ENCODE measurements at places on chromosomes 2 and 18.

- DNase-seq: no peak
Observed at GRCh38 chr2:146429366-146429765, 1415.5 kb upstream of the ACVR2A start.

- DNase-seq: no peak
Observed at GRCh38 chr18:12929477-12930083, 18.2 kb upstream of the SEH1L start.

- DNase-seq: no peak
Observed at GRCh38 chr2:235005023-235005422, 53.2 kb downstream of the SH3BP4 start.

DNA sequence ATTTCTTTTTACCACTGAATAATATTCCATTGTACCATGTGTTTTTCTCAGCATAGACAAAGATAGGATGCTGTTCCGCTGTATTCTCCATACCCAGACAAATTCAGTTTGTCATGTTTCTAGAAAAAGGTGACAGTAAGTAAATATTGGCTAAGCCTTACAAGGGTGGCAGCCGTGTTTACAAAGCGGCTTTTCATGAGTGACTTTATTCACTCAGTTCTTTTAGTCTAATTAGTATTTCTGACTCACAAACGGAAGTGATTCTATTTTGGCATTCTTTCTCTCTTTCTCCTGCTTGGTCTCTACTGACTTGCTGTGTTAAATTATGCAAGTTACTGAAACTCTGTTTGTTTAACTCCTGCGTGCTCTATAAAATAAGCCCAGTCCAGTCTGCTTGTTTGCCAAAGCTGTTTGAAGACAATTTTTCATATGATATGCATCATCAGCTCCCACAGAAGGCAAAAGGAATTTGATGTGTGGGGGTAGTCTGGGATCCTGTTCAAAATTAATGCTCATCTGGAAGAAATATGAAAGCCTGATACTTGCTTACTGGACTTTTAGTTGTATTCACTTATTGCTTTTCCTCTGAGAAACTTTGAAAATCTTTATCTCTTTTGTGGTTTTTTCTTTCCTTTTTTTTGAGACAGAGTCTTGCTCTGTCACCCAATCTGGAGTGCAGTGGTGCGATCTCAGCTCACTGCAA, 2.3 kb upstream of the PLEKHH2 start:
- DNase-seq: no peak

- peak; percentile 46 for DNase-seq
Observed at GRCh38 chr2:195657634-195658540, 861 bp downstream of the SLC39A10 start.

- DNase-seq: no peak
Observed at GRCh38 chr2:54955358-54956110, 94.7 kb downstream of the RTN4 start.

- DNase-seq: no peak
Observed at GRCh38 chr2:12296915-12297314, 419.8 kb upstream of the TRIB2 start.

GRCh38 chr18:9296233-9297006, 38.2 kb upstream of the TWSG1 start:
- DNase-seq: no peak

- DNase-seq: no peak
Observed at GRCh38 chr18:77055429-77056300, 76.9 kb downstream of the MBP start.

DNA sequence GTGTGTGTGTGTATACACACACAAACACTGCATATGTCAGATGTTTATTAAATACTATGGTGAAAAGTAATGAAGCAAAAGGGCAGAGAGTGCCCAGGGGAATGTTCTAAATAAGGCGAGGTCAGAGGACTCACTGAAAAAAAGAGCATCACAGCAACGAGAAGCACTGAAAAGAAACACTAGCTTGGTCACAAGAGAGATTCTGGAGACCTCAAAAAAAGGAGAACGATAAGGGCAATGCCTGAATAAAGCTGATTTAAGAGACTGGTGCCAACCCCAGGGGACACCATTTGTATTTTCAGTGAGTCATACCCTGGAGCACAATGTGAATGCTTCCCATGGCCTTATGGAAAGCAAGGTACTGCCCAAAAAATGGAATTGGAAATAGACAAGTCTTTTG, 14.5 kb downstream of the SLC40A1 start:
- no peak for DNase-seq

- no peak for DNase-seq
Observed at GRCh38 chr2:52395912-52396311, 1364.0 kb upstream of the NRXN1 start.

GRCh38 chr2:159209341-159210306, 76.9 kb downstream of the WDSUB1 start:
- no peak for DNase-seq

- peak; percentile 11 for DNase-seq
Observed at GRCh38 chr2:178241844-178242551, 47.7 kb downstream of the OSBPL6 start.

DNA sequence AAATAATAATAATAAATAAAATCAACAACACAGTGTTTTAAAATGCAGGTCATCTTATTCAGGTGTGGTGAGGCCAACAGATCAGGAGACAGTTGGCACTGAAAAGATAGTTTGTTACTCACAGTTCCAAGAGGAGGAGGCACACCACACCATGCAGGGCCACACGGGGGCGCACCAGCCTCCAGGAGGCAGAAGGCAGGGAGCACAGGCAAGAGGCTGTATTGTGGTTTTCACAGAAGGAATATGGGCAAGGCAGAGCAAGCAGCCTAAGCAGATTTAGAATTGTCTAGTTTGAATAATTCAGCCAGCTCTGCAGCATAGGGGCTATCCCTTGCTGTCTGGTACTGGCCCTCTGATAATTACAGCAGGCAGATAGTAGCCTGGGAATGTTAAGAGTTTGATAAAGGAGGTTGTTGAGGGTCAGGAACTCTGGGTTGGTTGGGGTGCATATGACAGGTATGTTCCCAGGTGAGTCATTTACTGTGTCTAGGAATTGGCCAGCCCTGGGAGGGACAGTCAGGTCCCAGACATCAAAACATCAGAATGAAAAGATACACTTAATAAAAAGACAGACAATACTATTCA, 31.3 kb downstream of the KIAA2012 start:
- no peak for DNase-seq

GRCh38 chr2:8118940-8119781, 562.7 kb upstream of the ID2 start:
- no peak for DNase-seq

- no peak for DNase-seq
Observed at GRCh38 chr2:170307052-170307451, 129.1 kb downstream of the MYO3B start.

DNA sequence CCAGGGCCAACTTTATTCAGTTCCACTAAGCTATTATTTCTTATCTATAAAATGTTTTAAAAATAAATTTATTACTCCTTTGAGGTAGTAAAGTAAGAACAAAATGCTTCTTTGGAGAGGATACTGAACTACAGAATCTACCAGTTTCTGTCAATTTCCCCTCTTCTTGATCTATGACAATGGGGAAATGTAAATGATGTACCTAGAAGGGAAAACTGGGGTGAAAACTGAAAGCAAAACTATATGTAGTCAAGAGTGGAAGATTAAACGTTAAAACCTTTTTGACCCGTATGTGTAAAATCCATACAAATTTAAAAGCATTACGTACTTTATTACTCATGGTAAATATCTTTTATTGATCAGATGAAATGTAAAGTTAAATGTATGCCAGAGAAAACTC, 1287.8 kb upstream of the TMEFF2 start:
- no peak for DNase-seq

- DNase-seq: no peak
Observed at GRCh38 chr2:218229239-218229638, 12.2 kb downstream of the ARPC2 start.

- DNase-seq: no peak
Observed at GRCh38 chr2:200767111-200767885, 44.4 kb upstream of the BZW1 start.

DNA sequence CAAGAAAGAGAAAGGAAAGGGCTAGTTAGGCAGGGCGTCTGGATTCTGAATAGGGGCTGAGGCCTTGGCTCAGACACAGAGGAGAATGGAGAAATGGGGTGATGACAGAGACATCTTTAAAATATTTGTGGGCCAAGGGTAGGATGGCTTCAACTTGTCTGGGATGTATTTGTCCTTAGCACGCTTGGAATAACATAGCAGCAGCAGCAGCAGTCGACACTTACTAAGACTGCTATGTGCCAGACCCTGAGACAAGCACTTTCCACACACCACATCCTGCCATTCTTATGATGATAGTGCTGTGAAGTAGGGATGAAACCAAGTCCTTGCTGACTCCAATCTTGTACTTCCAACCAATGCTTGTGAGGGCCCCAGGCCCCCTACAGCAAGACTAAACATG, 2.6 kb downstream of the IL1RL1 start:
- DNase-seq: no peak

DNA sequence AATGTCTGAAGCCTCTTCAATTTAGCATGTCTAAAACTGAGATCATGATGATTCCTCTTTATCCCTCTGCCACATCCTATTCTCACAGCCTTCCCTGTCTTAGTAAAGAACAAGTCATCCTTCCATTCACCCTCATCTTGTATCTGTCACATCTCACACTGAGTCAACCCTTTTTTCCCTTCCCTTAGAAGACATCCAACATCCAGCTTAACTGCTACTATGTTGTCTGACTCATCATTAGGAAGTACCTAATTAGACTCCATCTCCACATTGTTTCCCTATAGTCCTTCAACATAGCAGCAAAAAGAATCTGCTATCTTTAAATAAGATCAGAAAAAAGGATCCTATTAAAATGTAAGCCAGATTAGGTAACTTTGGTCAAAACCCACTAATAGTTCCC, 85.2 kb upstream of the GRB14 start:
- DNase-seq: no peak

GRCh38 chr18:23479829-23480505, 23.3 kb upstream of the RMC1 start:
- no peak for DNase-seq

DNA sequence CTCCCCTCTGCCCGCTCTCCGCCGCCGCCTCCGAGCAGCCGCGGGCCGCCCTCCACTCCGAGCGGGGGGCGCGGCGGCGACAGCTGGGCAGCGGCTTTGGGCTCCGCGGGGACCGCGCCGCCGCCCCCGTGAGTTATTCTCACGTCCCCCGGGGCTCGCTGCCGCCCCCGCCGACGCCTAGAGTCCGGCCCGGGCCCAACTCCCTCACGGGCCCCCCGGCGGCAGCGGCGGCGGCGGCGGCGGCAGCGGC, 645 bp downstream of the MIB1 start:
- no peak for DNase-seq

GRCh38 chr2:112181571-112182290, 43.5 kb downstream of the FBLN7 start:
- no peak for DNase-seq

GRCh38 chr2:9271091-9271490, 64.5 kb downstream of the ASAP2 start:
- no peak for DNase-seq

GRCh38 chr2:109232909-109233308, 103.9 kb downstream of the SH3RF3 start:
- DNase-seq: peak; percentile 54

DNA sequence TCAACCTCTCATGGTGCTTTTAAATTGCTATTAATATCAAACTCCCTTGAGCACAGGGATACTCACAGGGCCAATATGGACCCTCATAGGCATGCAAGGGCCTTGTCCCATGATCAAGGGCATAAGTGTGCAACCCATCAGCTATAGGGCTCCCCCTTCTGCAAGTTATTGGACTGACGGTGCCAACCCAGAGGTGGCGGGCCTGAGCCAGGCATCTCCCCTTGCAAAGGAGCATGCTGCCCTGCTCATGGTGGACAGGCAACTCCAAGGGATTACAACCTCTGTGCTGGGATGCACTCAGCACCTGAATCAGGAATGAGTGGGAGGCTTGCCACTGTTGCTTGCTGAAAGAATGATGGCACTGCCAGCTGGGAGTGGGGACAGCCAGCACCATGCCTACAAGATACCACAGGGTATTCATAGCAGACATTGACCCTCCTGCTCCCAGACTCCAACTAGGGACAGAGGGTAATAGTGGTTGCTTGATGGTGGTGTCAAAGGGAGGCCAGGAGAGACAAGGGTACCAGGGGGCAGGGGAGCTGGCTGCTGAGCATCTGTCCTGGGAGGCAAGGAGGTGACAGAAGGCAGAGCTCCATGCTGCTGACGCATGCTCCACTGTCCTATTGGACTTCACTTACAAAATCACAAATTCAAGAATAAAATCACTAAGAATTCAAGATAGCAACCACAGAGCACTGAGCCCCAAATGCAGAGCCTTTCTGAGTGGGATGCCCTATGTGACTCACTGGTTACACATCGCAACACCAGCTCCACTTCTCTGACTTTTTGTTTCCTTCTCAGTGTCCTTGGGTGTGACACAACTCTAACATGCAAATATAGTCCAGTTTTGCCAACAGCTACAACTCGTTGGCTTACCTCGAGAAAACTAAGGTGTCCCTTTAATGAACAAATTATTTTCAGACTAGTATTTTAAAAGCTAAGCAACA, 157.1 kb upstream of the CCDC150 start:
- no peak for DNase-seq

- DNase-seq: no peak
Observed at GRCh38 chr18:61820882-61821281, 71.9 kb downstream of the RNF152 start.

GRCh38 chr2:199594443-199594842, 136.7 kb upstream of the SATB2 start:
- no peak for DNase-seq

DNA sequence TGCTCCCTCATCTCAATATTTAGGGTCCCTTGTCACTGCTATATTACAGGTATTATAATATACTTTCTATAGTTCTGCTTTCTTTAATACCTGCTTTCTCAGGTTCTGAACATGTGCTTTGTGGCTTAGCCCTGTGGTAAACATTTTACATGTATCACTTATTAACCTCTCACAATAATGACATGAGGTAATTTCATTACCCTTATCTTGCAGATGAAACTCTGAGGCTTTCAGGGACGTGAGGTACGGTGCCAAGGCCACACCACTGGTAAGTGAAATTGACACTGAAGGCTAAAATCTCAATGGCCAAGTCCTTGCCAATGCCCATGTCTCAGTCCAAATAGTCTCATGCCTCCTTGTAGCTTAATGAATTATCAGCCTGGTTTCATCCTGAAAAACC, 21.7 kb downstream of the LINC00305 start:
- no peak for DNase-seq

DNA sequence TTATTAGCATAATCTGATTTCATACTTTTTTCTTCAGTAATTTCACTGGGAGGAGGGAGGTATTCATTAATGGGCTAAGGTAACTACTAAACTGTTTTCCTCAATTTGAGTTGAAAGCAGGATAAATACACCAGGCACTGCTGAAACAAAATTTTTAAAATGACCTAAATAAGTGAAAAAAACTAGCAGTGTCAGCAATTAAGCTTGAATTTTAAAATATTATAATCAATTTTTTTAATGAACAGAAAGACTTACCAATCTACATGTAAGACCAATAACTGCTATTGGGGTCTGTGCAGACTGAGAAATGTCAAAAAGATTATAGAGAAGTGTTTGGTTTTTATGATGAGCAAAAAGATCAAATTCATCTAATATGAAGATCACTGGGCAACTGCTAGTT, 68.4 kb downstream of the ORC4 start:
- no peak for DNase-seq

- DNase-seq: no peak
Observed at GRCh38 chr2:132726155-132726554, 56.1 kb upstream of the LYPD1 start.

All from ascending aorta (tissue), 2 donors.